Myocyte (in vitro differentiated cells): ENCODE measurements at places on chromosomes 16 and 17. TPM values are rescaled to one million over a fixed set of nuclear protein-coding genes. Genes with fewer than 3 reads are reported as not detected.

DNA sequence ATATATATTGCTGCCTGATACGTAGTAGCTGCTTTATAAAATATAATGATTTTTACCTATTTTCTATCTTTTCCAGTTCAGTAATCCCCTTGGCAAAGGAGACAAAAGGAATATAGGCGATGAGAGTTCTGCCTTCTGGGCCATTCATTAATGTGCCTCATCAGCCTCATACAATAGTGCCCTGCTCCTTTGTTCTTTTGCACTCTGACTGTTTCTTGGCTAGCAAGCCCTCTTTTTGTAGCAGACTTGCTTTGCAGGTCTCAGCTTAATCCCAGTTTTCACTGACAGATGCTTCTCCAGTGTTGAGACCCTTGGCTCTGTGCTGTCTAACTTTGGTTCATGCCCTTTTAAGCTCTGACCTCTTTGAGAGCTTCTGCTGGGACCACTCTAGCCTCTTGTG is 10.4 kb downstream of the HSD17B2 start:
- no peak for DNase-seq

DNA sequence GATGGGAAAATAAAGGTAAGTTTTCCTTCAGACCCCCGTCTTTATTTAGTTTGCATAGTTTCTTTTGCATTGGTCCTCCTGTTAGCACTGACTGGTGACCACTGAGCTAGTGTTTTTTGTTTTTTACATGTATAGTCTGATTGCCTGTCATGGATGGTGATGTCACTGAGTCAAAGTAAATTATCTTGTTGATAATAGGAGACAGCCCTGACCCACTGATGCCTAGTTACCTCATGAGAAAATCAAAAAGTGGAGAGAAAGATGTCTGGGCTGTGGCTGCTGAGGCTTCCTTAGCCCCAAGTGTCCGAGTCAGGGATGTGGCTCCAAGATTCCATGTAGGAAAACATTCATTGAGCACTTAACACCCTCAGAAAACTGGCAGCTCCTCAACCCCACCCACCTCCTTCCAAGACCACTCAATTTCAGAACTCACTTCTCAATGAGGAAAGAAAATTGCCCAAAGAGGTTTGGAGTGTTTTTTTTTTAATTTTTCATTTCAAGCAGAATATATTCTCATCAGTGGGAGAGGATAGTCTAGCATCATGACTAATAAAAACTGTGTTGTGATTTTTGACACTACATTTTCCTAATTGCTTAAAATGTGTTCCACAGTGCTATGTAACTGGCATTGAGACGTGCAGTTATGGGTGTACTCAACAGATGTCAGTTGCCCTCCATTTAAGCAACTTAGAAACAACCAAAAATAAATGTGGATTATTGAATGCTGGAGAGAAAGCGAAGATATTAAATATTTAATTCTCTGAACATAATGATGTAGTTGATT is 38.7 kb upstream of the NUDT7 start:
- DNase-seq, result no peak

GRCh38 chr17:8953156-8953885 is 12.2 kb downstream of the PIK3R5 start:
- DNase-seq, result no peak

The HAS3 gene
- total RNA-seq, result 0.08 TPM in 1 of 2 replicates, not detected in the other

- DNase-seq, result no peak
These were observed 1.1 kb upstream of the SPEM3 start for GRCh38 chr17:7427549-7427948.

DNA sequence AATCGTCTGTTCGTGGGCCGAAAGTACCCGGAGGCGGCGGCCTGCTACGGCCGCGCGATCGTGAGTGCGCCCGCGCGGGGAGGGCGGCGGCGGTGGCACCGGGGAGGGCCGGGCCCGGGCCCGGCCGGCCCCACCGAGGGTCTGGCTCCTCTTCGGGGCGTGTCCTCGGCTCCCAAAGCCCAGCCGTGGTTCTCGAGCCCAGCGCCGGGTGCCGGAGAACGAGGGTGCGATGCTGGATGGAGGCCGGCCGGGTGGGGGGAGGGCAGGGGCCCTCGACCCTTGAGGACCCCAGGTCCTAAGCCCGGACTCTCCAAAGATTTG is 375 bp downstream of the STUB1 start:
- no peak for DNase-seq

The SRCIN1 gene
- total RNA-seq, result 0.08 TPM in 1 of 2 replicates, not detected in the other

- DNase-seq, result peak; percentile 56
These were observed 46.6 kb downstream of the RGS9 start for GRCh38 chr17:65183736-65184135.

The CCL17 gene
- total RNA-seq, result not detected in 2 replicates

DNA sequence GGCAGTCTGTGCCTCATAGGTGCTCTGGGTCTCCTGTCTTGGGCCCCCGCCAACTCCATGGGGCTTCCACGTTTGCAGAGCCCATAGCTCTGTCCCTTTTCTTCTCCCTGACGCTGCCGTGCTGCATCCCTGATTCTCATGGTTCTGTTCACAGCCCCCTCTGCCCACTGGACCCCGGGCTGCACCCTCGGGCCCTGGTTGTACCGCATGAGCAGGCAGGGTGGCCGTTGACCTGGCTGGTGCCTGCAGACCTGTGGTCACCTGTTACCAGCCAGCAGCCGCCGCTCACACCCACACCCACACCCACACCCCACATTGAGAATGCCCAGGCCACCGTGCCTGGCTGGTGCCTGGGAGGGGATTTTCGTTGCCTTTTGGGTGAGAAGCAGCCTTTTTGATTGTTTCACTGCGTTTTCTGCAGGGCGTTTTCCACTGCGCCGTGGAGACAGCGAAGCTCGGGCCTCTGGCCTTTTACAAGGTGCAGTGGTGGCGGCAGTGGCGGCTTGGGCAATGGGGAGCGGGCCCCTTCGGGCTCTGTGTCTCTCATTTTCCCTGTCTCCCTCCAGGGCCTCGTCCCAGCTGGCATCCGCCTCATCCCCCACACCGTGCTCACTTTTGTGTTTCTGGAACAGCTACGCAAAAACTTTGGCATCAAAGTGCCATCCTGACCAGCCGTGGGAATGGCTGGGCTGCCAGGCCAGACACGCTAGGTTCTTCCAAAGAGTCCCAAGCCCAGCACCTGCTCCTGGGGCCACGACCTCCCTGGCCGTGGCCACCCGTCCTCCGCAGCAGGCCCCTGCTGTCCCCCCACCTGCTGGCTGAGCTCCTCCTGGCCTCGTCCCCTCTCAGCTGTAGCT is 7.6 kb downstream of the SLC25A10 start:
- DNase-seq, result peak; percentile 68

DNA sequence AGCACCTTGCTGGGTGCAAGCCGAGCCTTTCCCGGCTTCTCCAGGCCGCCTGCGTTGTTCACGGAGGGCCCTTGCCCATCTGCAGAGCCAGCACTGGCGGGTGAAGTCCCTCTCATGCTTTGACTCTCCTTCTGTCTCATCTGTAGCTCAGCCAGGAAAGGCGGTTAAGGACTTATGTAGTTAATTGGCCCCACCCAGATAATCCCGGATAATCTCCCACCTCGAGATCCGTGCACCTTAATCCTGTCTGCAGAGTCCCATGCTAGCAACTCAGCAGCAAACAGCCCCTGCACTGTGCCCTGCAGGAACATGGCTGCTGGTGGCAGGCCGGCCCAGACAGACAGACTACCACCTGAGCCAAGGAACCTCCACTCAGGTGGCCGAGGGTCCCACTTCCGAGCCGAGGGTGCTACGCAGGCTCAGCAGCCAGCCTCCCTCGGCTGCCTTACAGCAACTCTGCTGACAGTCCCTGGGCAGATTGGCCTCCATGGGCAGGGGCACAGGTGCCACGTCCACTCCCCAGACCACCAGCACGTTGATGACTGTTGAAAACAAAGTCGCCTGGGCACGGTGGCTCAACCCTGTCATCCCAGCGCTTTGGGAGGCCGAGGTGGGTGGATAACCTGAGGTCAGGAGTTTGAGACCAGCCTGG is 16.9 kb downstream of the RAB40C start:
- no peak for DNase-seq

GRCh38 chr17:81518113-81518784 is 5.7 kb upstream of the ACTG1 start:
- DNase-seq, result no peak

- DNase-seq, result no peak
These were observed 81.4 kb downstream of the GRIN2A start for GRCh38 chr16:10100829-10101228.

DNA sequence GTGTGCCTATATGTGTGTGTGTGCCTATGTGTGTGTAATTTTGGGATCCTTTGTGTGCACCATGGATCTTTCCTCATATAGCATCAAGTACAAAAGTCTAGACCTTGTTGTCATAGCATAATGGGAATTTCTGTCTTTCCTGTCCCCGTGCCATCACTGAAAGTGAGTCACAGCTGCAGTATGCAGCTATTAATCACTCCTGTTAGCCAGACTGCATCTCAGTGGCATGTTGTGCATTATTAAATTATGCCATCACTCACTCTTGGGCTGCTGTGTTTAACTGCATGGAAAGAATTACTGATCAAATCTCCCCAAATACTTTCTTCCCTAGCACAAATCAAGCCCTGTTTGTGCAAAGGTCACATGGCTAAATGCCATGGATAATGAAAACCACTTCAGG is 92.4 kb downstream of the CBLN1 start:
- DNase-seq, result no peak

GRCh38 chr16:79713609-79714309 is 113.2 kb upstream of the MAF start:
- DNase-seq, result no peak

- DNase-seq, result peak; percentile 47
These were observed 228.6 kb downstream of the ZFHX3 start for GRCh38 chr16:72819345-72819744.

- DNase-seq, result peak; percentile 68
These were observed 11.3 kb downstream of the TAF1C start for GRCh38 chr16:84175350-84176081.

GRCh38 chr16:89422527-89422904 is 67.8 kb downstream of the ANKRD11 start:
- peak; percentile 68 for DNase-seq

DNA sequence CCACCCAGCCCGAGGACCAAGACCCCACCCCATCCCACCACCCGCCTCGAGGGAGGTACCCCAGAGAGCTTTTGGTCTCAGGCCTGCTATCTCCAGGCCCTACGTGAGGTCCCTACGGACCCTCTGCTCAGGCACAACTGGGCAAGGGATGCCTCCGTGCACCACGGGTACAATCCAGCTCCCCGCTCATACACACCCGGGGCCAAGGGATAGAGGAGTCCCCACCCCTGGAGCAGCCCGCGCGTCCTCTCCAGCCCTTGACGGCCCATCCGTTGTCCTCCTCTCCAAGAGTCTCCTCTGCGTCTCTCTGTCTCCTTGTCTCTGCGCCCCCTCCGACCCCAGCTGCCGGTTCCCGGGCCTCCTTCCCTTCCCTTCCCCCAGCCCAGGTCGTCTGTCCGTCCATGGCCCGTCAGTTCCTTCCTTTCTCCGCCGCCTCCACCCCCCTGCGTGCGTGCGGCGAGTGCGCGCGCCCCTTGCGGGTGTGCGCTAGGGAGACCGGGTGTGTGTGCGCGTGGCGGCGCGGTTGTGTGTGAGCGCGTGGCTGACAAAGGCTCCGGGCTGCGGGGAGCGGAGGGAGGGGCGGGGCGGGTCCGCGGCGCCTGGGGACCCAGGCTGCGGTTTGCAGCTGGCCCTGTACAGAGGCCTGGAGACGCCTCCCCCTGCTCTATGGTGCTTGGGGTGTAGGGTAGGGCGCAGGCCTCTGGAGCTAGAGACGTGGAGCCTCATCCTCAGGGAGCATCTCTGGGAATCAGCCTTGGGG is 930 bp downstream of the SPNS2 start:
- DNase-seq, result no peak

GRCh38 chr16:2816751-2817339 is at the start of gene PRSS21:
Gene PRSS21, plus strand, starts transcription at chr16:2817237. Its CDS starts 32 bp downstream, at chr16:2817269.
- no peak for DNase-seq

The NUDT16L1 gene
- 81.4 and 102 TPM in 2 replicates for total RNA-seq

The C16orf92 gene
- not detected in 2 replicates for total RNA-seq

- DNase-seq, result no peak
These were observed 73.0 kb downstream of the BCAS3 start for GRCh38 chr17:60750640-60751039.

DNA sequence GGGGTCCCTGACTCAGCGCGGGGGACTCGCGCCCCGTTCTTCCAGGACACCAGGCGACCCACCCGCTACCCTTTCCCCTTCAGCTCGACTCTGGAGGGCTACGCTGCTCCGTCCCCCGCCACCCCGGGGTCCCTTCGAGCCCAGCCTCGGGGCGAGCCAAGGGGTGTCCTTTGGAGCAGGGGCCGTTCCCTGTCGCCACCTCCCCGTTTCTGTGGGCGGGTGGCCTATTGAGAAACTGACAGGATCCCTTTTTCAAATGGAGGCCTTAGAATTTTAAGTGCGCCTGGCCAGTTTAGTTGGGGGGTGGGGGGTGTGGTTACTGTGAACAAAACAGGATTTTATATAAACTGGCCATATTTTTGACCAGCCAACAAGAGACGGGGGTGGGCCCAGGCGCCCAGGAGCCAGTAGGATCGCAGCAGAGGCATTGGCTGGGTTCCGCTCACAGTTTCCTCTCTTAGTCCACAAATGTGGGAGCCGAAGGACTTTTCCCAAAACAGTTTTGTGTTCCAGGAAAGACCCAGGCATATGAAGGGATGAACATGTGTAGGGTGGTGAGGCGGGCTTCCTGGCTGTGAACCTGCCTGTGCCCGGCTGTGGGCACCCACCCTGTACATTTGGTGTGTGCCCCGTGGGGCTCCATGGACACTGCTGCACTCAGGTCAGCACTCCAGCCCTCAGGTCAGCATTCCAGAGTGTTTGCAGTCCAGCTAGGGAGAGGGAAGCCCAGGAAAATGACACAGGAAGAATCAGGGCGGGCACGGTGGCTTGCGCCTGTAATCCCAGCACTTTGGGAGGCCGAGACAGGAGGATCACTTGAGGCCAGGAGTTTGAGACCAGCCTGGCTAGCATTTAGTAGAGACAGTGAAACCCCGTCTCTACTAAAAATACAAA is 722 bp upstream of the TIMP2 start:
- DNase-seq, result peak; percentile 41

The KRT28 gene
- not detected in 2 replicates for total RNA-seq

DNA sequence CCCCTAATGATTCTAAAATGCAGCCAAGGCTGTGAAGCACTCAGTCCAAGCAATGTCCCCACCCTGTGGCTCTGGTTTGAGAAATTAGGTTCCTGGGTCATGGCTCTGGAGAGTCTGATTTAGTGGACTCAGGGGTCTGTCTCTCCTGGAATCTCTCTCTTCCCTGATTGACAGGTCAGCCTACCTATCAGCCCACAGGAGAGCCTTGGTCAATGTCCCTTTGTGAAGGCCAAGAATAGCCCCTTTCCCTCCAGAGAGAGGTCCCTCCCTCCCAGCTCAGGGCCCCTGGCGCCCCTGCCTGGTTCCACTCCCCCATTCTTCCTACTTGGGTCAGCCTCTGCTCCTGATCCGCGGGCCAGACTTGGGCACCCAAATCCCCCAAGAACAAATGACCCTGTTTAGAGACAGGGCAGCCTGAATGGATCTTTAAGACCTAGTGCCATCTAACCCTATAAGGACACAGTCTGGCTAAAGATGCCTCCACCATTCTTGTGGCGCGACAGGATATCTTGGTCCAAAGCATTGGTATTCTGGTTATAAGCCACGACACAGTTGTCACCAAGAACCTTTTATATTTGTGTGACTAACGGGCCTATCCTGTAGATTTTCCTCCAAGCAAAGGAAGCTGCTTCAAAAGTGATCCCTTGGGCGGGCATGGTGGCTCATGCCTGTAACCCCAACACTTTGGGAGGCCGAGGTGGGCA is 38.3 kb upstream of the PRSS54 start:
- DNase-seq, result peak; percentile 98

The MMP2 gene
- 191 and 204 TPM in 2 replicates for total RNA-seq

The FBXW10B gene
- total RNA-seq, result 0.31 and 1.3 TPM in 2 replicates

GRCh38 chr17:34242587-34243363 is 12.3 kb upstream of the CCL2 start:
- no peak for DNase-seq
